ENCODE measurements at places on chromosomes 5 and 9. TPM values are rescaled to one million over a fixed set of nuclear protein-coding genes. Genes with fewer than 3 reads are reported as not detected.

TRPM3 gene
- not detected for total RNA-seq

KIF12 gene
- 15.8 TPM for total RNA-seq

PCDHGB5 gene
- 19.3 TPM for total RNA-seq

FOXD4L4 gene
- total RNA-seq = not detected

CER1 gene
- not detected for total RNA-seq

GFRA3 gene
- total RNA-seq = 0.08 TPM

SPIN1 gene
- 93.0 TPM for total RNA-seq

OR1J2 gene
- not detected for total RNA-seq

MARCOL gene
- not detected for total RNA-seq

NEUROG1 gene
- total RNA-seq = 0.04 TPM

TCF7 gene
- total RNA-seq = 4.8 TPM

KCNV2 gene
- total RNA-seq = not detected

SHOC1 gene
- not detected for total RNA-seq

ALDH1A1 gene
- 1.6 TPM for total RNA-seq

DCP2 gene
- 33.4 TPM for total RNA-seq

SVEP1 gene
- total RNA-seq = 1.6 TPM

SLC25A2 gene
- total RNA-seq = not detected

LECT2 gene
- total RNA-seq = not detected

CCDC183 gene
- total RNA-seq = 0.89 TPM

CCT5 gene
- total RNA-seq = 506 TPM

CCNI2 gene
- total RNA-seq = 1.6 TPM

TNFSF15 gene
- total RNA-seq = 11.7 TPM

Measured in kidney epithelial cell (primary cell).